Daoy (cell line): ENCODE measurements at places on chromosomes 12 and 14. TPM values are rescaled to one million over a fixed set of nuclear protein-coding genes. Genes with fewer than 3 reads are reported as not detected.

GRCh38 chr12:84016956-84017355, 895.6 kb downstream of the SLC6A15 start:
- no peak for DNase-seq

- DNase-seq = no peak
Observed at GRCh38 chr12:50195832-50196231, 28.7 kb upstream of the CERS5 start.

GRCh38 chr14:24196071-24197055, 1.1 kb upstream of the TM9SF1 start:
- peak; percentile 33 for DNase-seq

DNA sequence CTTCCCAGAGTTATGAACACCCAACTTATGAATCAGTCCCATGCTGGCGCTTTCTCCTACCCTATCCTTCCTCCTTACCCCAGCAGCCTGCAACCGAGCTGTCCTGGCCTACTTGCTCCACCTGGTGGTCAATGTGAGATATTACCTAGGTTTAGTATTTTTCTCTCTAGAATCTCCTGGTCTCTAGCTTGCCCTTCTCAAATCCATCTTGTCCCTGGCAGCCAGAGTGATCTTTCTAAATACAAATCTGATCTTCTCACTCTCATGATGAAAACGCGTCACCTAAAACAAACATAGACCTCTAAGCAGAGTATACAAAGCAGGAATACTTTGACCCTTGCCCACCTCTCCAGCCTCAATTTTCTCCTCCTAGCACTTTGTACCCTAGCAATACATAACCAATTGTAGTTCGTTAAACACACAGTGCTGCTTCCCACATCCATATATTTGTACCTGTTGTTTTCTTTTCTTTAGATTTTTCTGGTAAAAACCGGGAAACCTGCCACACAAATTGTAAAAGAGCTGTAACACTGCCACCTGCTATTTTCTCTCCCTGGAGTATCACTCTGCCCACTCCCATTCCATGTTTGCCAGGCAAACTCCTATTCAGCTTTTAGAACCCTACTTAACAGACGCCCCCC, 20.0 kb upstream of the TCP11L2 start:
- DNase-seq = peak; percentile 65

- no peak for DNase-seq
Observed at GRCh38 chr12:52952076-52952801, 3.3 kb downstream of the KRT18 start.

DNA sequence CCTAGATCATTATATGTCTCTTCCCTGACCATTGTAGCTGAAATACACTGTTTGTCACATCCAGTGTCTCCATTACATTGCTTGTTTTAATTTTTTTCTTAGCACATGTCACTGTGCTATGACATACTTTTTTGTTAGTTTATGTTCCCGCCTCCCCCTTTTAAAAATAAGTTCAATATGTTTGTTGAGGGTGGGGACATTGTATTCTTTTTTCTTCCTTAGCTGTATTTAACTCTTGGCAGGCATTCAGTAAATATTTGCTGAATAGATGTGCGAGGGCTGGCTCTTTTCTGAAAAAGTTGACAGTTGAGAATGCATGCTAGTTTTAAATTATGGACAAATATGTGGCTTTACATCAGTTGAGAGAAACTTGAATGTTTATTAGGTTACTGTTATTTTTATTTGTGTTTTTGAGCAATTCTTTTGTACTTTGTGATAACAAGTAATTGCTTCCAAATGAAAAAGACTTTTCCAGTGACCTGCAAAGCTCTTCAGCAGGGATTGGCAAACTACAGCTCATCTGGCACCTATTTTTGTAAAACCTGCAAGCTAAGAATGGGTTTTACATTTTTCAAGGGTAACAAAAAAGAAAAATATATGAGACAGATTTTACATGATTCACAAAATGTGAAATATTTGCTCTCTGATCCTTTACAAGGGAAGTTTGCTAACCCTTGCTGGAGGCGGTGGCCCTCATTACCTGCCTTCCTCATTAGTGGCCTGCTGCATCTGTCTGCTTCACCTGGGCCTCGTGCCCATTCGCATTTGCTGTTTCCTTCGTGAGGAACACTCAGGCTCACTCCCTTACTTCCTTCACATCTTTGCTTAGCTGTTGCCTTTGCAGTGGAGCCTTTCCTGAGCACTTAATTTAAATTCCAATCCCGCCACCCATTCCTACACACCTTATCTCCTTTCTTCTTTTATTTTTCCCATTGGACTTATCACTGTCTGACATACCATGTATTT, 229.4 kb downstream of the ERC1 start:
- DNase-seq = no peak

- no peak for DNase-seq
Observed at GRCh38 chr12:116922194-116922897, 11.6 kb downstream of the FBXW8 start.

DNA sequence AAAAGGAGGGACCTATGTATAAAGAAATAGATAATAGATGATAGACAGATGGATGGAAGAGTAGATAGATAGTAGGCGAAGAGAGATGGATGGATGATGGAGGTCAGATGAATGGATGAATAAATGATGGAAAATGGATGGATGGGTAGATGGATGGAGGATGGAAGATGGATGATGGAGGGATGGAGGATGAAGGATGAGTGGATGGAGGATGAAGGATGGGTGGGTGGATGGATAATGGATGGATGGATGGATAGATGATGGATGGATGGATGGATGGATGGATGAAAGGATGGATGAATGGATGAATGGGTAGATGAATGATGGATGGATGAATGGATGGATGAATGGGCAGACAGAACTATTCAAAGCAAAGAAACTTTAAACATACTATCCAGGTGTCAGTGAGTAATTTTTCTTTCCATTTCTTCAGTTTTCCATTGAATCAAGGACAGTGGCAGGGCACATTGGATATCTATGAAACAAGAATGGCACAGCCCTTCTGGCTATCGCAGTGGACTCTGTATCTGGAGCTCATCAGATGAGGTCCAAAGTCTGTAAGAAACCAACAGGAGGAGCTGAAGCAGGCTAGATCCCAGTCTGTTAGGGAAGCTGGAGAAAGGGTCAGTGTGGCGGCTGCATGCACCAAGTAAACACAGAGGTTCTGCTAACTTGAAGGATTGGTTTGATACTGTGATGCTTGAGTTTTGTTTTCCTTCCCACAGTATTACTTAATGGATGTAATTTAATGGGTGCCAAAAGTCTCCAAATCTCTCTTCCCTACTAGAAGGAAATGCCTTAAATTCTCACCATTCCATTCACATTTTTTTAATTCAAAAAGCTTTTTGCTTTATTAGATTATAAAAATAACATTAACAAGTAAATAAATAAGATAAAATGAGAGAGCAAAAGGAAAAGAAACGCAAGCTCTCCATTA, 18.1 kb upstream of the MED13L start:
- DNase-seq = no peak

DNA sequence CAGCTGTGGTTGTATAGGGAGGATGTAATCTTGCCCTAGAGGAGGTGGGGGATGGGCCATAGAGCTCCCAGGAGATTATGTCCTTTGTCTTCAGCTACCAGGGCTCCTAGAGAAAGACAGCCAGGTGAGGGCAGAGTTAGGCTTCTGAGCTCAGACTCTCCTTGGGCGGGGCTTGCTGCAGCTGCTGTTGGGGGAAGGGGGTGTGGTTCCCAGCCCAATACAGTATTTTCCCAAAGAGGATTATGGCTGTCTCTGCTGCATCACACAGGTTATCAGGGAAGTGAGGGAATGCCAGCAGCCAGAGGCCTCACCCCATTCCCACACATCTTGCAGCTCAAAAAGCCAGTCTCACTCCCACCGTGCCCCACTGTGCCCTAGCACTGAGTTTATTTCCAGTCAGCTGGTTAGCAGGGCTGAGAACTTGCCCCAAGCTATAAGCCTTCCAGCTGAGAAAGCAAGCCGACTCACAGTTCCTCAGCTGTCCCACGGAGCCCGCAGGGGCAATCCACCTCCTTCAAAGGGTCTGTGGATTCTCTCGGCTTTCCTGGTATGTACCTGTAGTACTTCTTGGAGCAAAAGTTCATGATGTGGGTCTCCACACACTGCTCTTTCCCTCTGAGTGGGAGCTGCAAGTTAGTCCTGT, 217.3 kb upstream of the CPNE8 start:
- DNase-seq = no peak

DNA sequence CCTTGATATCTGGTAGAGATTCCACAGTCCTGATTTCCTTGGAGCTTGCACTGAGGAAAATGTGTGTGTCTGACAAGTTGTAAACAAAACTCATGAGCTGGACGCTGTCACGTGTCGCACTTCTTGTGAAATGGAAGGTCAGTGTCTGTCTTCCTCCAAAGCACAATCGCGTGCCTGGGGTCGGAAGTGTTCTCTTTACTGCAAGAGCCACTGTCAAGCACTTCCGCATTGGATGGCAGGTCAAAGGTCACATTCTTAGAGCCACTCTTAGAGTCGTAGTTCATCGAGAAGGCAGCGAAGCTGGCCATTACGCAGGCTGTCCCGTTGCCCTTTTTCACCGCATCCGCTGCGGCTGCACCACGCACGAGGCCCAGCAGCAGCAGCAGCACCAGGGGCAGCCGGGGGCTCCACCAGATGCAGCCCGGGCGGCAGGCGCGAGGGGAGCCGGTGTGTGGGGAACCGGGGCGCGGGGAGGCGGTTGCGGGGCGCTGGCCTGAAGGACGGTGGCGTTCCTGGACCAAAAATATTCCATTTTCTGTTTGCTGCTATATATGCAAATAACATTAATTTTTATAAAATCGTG, 45.0 kb downstream of the LRTM2 start:
- DNase-seq = no peak

DNA sequence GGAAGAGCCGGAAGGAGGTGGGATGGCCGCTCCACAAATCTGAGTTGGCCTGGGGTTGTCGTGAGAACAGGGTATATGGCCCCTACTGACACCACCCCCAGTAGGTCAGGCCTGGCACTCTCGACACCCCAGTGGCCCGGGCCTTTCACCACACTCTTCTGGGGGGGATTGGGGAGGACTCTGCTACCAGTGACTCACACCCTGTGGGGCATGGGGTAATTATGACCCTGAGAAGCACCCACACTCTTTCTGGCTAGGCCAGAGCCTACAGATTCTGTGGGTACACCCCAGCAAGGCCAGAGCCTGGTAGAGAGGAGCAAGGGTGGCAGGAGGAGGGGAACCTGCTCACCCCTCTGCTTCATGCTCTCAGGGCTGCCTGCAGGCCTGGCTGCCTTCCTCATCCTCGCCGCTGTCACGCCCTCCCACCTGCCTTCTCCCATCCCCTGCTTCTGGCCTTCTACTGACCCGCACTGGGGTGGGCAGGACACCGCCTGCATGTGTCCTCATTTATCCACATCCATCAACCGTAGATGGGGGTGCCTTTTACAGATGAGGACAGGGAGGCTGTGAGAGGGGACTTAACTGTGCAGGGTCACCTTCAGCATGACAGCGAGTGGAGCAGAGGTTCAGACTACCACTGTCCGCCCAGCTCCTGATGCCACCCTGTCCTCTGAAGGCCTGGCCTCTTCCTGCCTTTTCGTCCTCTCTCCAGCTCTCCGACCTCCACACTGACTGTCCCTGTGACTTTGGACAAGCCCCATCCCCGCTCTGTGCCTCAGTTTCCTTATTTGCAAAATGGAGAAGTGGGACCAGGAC, 18.4 kb downstream of the ASB2 start:
- DNase-seq = no peak

- DNase-seq = no peak
Observed at GRCh38 chr12:95271465-95271864, 53.9 kb downstream of the VEZT start.

GRCh38 chr12:42422785-42423184, 96.8 kb downstream of the PPHLN1 start:
- DNase-seq = no peak

- DNase-seq = peak; percentile 88
Observed at GRCh38 chr14:96090441-96091148, 51.4 kb downstream of the C14orf132 start.

GRCh38 chr12:130438711-130439110, 101.0 kb downstream of the PIWIL1 start:
- DNase-seq = no peak

GRCh38 chr12:53719649-53720048, 7.6 kb downstream of the CALCOCO1 start:
- no peak for DNase-seq

- DNase-seq = no peak
Observed at GRCh38 chr14:90105756-90106155, 44.0 kb downstream of the KCNK13 start.

DNA sequence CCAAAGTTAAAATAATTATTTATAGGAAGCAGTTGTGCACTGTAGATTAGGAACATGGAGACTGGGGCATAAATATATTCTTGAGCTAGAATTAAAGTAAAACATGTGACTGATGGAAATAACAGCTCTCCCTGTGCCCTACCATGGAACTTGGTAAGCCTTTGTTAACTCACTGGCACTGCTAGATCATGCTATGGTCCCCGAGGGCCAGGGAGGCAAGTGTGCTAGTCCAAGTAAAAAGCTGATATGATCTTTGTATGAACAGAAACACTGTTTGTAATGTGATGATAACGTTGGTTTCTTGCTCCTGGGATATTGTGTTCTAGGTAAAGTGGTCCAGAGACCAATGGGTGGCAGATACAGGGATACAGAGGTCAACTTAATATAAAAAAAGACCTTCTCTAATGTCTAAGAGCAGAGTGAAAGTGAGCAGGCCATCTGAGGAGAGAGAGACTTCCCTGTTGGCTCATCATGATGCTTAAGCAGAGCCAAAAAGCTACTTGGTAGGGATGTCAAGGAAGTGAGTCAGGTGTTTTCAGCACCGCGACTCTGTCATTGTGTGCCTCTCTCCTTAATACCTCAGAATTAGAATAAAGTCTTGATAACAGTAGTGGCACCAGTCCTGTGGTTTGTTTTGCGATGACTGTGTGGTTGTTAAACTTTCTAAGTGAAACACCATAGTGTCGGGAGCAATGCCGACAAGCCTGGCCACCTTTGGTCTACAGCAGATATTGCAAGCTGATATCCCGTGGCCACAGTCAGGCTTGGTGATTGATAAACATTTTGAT, 27.6 kb downstream of the BICD1 start:
- DNase-seq = peak; percentile 72

GRCh38 chr12:126163984-126164383, 1098.7 kb downstream of the AACS start:
- no peak for DNase-seq

DNA sequence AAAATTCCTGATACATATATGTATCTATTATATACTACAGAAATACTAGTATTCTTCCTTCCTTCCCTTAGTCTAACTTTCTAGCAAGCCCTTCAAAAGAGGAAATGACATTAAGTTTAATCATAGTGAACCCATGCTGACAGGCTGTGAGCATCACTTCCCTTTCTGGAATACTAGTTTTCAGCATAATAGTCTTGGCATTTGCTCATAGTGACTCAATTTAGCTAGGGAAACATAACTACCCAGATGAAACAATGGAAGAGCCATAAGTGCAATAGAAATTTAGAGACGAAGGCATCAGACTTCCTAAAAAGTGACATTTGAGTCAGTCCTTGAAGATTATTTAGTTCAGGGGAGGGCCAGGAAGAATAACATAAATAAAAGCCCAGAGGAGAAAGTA, 184.5 kb upstream of the CRY1 start:
- peak; percentile 55 for DNase-seq

GPD1 gene
- total RNA-seq = 0.29 TPM in 1 of 2 replicates, not detected in the other

CIDEB gene
- total RNA-seq = 0.06 TPM in 1 of 2 replicates, not detected in the other

HOXC12 gene
- 4.3 and 6.0 TPM in 2 replicates for total RNA-seq

KCNK10 gene
- total RNA-seq = 0.06 and 0.63 TPM in 2 replicates

RFX4 gene
- total RNA-seq = not detected in 2 replicates

AKAP5 gene
- 1.6 and 2.9 TPM in 2 replicates for total RNA-seq
